ENCODE measurements at places on chromosomes 1 and 21. TPM values are rescaled to one million over a fixed set of nuclear protein-coding genes. Genes with fewer than 3 reads are reported as not detected.

- no peak for DNase-seq
Measured at GRCh38 chr1:94821636-94822305, 1.6 kb downstream of the SLC44A3 start.

DNA sequence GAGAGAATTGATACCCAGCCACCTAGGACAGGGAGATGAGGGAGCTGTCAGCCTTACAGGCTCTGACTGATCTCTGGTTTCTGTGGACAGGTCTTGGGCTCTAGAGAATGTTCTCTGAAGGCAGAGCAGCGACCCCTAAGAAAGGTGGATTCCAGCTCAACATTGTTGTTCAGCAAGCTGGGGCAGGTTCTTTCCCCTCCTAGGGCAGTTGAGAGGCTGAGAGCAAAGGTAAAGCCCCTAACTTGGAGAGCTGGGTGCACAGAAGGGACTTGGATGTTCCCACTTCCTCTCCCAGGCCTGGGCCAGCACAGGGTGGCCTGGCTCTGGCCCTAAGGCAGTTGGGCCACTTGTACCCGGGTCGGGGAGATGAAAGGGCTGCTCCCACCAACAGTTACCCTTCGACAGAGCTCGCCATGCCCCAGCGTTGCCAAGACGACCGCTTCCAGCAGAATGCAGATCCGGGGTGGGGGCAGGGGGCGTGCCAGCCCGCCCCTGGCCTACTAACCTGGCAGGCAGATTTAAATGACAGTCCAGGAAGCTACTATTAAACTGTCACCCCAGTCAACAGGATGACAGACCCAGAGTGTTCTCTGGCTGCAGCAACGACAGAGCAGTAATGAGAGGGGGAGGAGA lies 31.6 kb downstream of the LRP8 start:
- no peak for DNase-seq

DNA sequence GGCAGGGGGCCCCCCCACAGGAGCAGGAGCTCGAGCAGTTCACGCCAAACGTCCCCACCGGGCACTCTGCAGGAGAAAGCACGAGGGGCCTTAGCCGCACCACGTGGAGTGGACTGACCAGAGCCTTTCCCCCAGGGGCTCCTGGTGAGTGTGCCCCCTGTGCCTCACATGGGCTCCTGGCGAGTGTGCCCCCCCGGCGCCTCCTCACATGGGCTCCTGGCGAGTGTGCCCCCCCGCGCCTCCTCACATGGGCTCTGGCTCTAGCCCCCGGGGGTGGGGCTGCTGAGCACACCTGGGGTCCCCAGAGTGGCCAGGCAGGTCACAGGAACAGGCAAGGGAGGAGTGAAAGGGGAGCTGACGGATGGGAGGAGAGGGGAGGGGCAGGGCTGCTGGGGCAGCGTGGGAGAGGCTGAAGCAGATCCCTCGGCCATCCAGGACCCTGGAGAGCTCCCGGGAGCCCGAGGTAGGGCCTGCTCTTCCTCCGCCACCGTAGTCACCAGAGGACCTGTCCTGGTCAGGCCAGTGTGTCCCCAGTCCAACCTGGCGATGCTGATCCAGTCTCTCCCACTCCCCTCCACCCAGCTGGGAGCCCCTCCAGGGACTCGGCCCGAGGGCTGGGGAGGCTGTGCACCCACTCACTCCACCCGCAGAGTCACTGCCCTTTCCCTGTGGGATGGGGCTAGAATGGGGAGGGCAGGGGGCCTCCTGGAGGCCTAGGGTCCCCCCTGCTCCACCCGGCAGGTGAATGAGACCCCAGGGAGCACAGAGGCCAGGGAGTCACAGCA lies 47.6 kb downstream of the ARHGEF16 start:
- DNase-seq: peak; percentile 74

GRCh38 chr1:115210302-115210711 lies 121.0 kb upstream of the TSPAN2 start:
- DNase-seq: no peak

- DNase-seq: no peak
Measured at GRCh38 chr1:151733126-151733525, 11.8 kb downstream of the RIIAD1 start.

GRCh38 chr1:159302095-159302494 lies at the start of gene FCER1A:
TSS of gene FCER1A (plus strand) at chr1:159302336. CDS start at chr1:159302365, 29 bp downstream.
- no peak for DNase-seq

DNA sequence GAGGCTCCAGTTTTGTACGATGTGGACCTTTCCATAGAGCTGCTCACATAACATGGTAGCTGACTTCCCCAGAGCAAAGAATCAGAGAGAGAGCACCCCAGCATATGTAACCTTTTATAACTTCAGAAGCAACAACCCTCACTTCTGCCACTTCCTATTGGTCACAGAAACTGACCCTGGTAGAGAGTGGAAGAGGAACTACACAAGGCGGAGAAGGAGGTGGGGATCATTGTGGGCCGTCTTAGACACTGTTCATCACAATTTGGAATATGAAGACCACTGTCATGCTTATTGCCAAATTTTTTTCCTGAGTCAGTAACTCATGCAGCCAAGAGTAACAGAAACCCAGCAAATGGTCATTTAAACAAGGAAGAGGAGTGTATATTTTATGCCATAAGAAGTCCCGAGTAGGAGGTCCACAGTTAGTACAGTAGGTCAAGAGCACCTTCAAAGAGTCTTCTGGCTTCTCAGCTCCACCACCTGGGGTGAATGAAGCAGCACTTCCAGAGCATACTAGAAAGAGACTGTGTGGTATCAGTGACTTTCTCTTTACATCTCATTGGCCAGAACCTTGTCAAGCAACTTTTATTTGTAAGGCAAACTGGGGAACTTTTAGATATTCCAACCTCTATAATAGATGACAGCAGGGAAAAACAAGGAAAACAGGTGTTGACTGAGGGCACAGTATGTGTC lies 71.8 kb downstream of the ODF2L start:
- no peak for DNase-seq

CPTP gene
- total RNA-seq: 21.4 TPM

RAB13 gene
- total RNA-seq: 86.4 TPM
